ENCODE measurements at places on chromosomes 3 and 15. TPM values are rescaled to one million over a fixed set of nuclear protein-coding genes. Genes with fewer than 3 reads are reported as not detected.

DNA sequence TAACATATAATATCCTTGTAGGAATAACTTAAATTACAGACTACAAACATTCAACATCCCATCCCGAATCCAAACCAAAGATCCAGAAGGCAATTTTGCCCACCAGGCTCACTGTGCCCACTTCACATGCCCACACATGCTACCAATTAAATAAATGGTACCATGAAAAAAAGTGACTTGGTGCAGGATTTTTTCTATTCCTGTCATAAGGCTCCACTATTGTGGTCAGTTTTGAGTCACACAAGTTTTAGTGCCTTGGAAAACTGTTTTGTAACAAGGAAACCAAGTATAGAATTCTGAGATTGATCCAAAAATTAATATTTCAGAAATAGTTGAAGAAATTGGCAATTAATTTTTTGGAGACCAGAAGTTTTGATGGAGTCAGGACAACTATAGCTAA lies 470.1 kb upstream of the THBS1 start:
- H3K27ac ChIP-seq = no peak overlapping the region
- H3K4me1 ChIP-seq = no peaks in the 10 kb centered on the region
- H3K4me3 ChIP-seq = no peak overlapping the region
- no peaks in the 10 kb centered on the region for H3K36me3 ChIP-seq
- peaks cover 4% of the 10 kb centered on the region for H3K27me3 ChIP-seq

DNA sequence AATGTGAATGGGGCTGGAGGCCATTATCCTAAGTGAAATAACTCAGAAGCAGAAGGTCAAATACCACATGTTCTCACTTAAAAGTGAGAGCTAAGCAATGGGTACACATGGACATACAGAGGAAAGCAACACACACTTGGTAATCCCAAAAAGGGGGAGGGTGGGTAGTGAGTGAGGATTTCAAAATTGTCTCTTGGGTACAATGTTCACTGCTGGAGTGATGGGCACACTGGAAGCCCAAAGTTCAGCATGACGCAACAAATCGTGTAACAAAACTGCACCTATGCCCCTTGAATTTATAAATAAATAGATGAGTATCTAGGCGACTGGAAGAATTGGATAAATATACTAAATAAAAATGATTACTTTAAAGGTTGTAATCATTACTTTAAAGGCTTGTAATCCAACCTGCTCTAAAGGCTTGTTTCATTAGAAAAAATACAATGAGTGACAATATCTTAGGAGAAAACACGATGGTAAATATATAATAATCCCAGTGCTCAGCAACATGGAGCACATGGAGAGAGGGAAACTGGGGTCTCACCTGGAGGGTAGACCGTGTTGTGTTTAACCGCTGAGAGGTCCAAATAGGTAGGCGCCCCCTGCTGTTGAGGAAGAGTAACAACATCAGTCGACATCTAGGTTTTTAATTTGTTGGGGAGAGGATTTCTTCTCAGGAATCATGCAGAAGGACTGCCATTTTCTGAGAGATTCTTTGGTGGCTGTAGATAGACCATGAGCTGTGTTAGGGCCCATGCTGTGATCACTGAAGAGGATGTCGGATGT lies 78.5 kb upstream of the ROBO1 start:
- H3K4me1 ChIP-seq = no peaks in the 10 kb centered on the region
- no peak for DNase-seq
- H3K27ac ChIP-seq = no peak overlapping the region
- H3K36me3 ChIP-seq = no peaks in the 10 kb centered on the region
- H3K27me3 ChIP-seq = no peaks in the 10 kb centered on the region

The NR2E3 gene
- total RNA-seq = not detected

The RGMA gene
- total RNA-seq = 0.54 TPM

- H3K27me3 ChIP-seq = no peaks in the 10 kb centered on the region
- H3K36me3 ChIP-seq = no peaks in the 10 kb centered on the region
- no peak overlapping the region for H3K4me3 ChIP-seq
- H3K27ac ChIP-seq = no peak overlapping the region
These were observed 344.2 kb upstream of the PPP2R3A start for GRCh38 chr3:135621184-135621920.

All from activated T-helper 1 cell treated with anti-CD3 and anti-CD28 coated beads, Interleukin-12 subunit alpha, Interleukin-12 subunit beta, Interleukin-2, Interleukin-4 antibody, amounts not matched to agents 30 ng/mL and 10 ng/mL and 1 ng/mL, durations not matched to agents 14 hours and 24 hours and 36 hours (primary cell).